ENCODE measurements at places on chromosomes 6 and 20.

DNA sequence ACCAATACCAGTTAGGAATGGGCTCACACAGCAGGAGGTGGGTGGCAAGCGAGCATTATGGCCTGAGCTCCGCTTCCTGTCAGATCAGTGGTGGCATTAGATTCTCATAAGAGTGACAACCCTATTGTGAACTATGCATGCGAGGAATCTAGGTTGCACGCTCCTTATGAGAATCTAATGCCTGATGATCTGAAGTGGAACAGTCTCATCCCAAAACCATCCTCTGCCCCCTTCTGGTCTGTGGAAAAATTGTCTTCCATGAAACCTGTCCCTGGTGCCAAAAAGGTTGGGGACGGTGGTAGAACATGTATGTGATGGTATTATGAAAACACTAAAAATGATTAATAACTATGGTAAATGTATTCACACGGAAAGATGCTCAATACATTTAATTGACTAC lies 99.7 kb upstream of the HIVEP1 start:
- no peak for DNase-seq

DNA sequence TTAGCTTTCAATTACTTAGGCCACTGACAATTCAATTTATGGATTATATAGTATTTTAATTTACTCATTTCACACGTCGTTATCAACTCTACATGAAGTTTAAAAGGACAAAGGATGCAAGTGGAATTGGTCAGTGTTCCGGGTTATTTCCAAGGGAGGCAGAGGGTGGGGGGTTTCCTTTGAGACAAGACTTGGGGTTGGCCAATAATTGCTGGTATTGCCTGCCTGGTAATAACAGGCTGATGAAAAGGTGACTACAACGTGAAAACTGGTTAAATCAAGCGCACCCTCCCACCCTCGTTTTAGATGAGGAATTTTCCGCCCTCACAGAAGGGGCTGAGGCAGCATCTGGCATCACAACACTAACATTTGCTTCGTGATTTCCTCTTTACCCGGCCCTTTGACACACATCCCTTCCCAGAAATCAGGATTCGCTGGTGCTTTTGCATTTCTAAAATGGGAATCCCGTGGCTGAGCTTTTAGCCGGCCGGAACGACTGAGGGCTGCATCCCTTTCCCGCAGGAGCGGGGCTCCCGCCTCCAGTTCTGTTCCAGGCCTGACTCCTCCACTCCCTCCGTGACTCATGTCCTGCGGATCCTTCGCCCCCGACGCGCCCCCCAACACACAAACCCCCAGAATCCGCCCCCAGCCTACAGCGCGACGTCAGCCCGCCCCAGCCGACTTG lies 999 bp upstream of the PIM1 start:
- DNase-seq = no peak

DNA sequence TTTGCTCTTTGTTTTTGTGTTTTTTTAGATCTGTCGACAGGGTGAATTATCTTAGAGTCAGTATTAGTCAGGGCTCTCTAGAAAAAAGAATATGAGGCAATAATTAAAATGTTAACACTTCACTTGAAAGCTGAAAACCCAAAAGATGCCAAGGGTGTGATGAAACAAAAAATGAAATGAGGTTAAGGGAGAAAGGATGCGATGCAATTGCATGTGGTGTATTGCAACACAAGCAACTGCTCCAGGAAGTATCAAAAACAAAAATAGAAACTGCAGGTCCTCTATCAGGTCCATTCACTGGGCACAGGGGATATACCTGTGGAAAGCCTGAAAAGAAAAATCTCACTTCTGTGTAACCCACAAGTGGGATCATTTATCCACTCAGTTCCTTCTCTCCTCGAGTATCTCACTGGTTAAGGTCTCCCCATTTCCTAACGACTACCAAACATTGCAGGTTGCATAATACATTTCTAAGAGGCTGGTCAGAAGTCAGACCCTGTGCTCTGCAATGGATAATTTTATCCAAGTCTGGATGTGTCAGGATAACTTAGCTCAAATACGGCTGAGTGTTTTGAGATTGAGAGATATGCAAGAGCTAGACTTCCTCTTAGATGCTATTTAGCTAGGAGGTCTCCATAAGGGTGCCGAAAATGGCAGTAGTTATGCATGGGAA lies 257.7 kb upstream of the GJE1 start:
- no peak for DNase-seq

DNA sequence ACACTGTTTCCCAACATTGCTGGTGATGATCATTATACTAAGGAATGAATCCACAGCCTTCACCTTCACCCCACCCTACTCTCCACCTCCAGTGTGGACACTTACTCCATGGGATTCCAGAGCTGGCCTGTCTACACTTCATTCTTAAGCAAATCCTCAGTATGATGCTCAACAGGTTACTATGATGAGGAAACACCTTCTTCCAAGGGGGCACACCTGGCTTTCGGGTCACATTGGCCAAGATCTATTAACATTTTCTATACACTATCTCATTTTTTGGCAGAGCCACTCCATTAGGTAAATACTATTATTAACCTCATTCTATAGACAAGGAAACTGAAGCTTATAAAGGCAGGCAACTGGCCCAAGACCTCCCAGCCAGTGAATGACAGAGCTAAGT lies 8.0 kb upstream of the EPPIN start:
- DNase-seq = no peak

DNA sequence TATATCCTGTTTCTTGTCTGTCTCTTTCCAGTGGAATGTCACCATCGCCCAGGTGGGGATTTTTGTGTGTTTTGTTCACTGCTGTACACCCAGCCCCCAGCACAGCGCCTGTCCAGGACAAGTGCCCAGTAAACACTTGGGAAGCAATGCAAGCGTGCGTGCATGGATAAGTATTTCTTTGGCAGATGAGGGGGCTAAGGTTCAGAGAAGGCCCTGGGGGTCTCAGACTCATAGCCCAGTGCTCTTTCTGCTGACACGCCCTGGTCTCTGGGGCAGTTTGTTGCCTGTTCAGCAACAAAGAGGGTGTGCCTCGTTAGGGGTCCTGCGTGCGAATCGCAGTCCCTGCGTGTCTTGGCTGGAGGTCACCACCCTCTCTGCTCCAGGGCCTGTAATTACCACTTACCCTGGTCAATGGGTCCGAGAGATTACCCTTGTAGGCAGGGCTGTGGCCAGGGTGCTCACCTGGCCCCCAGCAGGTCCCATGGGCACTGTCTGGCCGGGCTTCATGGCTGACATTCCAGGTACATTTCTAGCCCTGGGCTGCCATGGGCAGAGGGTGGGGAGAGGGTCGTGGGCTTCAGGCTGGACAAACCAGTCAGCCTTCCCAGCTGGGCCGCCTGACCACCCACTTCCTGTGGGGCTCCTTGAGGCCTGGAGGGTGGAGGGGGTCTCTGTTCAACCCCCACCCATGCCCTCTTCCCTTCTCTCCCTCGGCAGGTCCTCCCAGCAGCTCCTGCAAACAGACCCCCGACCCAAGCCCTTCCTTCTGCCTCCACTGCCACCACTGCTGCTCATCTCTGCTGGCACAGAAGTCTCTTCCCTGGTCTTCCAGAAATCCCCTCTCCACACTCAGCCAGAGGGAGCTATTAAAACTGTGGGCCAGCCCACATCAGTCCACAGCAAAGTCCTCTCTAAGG lies 87.1 kb downstream of the CEBPB start:
- DNase-seq = no peak

- no peak for DNase-seq
Measured at GRCh38 chr20:50356525-50356885, 153.7 kb upstream of the PTPN1 start.

DNA sequence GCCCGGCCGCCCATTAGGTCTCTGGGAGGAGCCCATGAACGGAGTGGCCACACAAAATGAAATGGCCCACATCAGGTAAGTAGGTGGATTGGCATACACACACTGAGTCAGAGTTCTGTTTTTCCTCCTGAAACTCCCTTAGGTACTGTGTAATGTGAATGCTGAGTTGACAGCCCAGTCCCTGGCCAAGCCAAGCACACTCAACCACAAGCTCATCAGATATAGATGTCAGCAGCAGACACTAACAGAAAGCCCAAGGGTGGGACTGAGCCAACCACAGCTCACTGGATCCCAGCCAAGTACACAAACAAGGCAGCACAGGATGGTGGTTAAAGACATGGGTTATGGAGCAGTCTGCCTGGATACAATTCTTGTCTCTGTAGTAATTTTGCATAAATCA lies 403.4 kb downstream of the GJA1 start:
- DNase-seq = no peak

DNA sequence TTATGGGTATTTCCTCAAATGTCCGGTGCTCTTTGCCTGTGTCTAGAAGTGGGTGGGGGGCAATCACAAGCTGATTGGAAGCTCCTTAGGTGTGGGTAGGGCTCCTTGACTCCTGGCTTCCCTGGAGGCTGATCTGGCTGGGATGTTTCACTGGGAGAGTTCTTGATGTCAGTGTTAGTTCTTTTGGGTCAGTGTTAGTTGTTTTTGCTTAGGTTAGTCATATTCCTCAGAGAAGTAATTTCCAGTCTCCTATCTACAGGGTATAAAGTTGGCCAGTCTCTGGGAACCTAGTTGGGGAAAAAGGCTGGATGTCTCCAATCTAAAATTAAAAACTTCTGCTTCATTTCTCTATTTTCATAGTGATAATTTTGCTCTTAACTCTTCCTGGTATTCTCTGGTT lies 23.6 kb downstream of the CDC5L start:
- no peak for DNase-seq

DNA sequence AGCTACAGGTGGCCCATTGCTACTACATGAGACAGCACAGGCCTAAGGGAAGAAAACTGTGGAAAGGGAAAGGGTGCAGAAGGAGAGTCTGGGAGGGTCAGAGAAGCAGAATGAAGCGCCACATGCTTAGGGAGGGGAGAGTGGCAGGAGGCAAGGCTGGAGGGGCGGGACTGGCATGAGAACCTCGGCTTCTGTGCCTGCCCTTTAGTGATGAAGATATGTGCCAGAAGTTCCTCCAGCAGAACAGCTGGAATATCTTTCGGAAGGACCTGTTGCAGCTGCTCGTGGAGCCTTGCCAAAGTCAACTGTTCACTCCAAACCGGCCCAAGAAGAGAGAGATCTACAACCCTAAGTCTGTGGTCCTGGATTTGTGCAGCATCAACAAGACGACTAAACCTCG lies 61.8 kb downstream of the CNBD2 start:
- no peak for DNase-seq

- no peak for DNase-seq
Measured at GRCh38 chr20:35421322-35421721, 9.5 kb upstream of the UQCC1 start.

- no peak for DNase-seq
Measured at GRCh38 chr20:51284176-51284575, 258.3 kb downstream of the NFATC2 start.

DNA sequence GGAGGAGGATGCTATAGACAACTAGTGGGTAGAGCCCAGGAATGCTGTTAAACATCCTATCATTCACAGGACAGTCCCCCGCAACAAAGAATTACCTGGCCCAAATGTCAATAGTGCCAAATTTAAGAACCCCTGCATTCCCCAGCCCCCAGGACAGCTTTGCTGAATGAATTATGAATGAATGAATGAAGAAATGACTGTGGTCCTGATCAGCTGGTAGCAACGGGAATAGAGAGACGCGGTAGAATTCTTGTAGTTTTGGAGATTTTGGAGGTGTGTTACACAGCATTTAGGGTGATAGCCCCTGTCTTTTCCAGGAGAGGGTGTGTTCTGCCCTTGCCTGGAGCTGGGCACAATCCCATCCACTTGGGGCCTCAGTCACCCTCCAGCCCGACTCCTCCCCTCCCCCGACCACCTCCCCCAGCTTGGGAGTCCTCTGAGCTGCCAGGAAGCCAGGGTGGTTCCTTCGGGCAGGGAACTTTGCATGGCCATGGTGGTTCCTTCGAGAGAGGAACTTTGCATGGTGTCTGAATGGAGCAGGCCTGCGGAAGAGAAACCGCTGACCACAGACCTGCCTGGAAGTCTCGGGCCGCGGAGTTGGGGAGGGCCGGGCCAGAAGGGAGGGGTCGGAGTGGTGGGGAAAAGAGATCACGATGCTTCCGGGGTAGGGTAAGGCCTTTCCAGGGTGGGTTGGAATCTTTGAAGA lies 1.0 kb upstream of the HCK start:
- no peak for DNase-seq

GRCh38 chr6:107728564-107728897 lies 95.6 kb downstream of the SCML4 start:
- DNase-seq = no peak

GRCh38 chr6:33967966-33968724 lies 164.3 kb upstream of the MLN start:
- DNase-seq = no peak

- DNase-seq = no peak
Measured at GRCh38 chr6:31351401-31352309, 5.3 kb downstream of the HLA-B start.

DNA sequence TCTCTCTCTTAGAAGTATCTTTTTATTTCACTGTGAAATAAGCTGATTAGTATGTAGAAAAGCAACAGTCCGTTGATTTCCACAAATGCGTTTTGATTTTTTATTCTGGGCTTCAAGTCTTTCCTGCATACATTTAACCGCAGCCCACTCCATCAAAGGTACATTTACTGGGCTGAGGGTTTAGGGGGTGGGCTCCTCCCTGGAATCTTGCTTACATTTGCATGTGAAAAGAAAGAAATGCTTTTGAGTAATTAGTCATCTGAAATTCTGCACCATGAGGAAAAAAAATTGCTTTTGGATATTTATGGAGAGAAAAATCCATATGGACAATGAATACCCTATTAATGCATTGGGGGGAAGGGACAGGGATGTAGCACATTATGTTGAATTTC lies 178.3 kb upstream of the MCHR2 start:
- DNase-seq = no peak

- DNase-seq = no peak
Measured at GRCh38 chr6:113971741-113972140, 793 bp upstream of the HDAC2 start.

GRCh38 chr6:166955121-166955864 lies 1.1 kb downstream of the RNASET2 start:
- DNase-seq = no peak

- peak; percentile 14 for DNase-seq
Measured at GRCh38 chr6:36679043-36679833, 724 bp downstream of the CDKN1A start.

DNA sequence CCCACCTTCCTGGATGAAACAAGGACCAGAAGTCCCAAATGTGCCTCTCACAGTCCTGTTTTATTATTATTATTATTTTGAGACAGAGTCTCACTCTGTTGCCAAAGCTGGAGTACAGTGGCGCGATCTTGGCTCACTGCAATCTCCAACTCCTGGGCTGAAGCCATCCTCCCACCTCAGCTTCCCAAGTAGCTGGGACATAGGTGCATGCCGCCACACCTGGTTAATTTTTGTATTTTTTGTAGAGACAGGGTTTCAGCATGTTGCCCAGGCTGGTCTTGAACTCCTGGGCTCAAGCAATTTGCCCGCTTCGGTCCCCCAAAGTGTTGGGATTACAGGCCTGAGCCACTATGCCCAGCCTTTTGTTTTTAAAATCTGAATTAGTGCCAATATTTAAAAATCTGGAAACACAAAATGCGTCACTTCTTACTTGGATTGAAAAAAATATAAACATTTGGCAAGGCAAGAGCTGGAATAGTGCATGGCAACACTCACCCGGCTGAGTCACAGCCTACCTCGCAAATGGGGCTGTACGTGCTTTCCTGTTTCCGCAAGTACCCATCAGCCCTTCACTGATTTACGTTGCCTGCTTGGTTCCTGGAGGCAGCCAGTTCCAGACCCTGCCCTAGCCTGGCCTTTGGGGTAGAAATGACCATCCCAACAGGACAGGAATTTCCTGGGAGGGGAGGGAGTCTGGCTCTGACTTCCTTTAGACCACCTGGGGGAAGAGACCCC lies 6.3 kb downstream of the SDCBP2 start:
- no peak for DNase-seq

Data from stimulated activated CD4-positive, alpha-beta T cell treated with anti-CD3 and anti-CD28 coated beads, Interleukin-15, amount 100 ng/mL, for 1 hour (primary cell).